ENCODE measurements at places on chromosomes 5 and 9. TPM values are rescaled to one million over a fixed set of nuclear protein-coding genes. Genes with fewer than 3 reads are reported as not detected.

Gene BTNL9
- total RNA-seq, result 27.6 TPM

Gene ORM2
- not detected for total RNA-seq

Gene PPP1R26
- 6.7 TPM for total RNA-seq

Gene WDR36
- total RNA-seq, result 42.6 TPM

Gene CHMP5
- total RNA-seq, result 27.4 TPM

Gene TRPM3
- total RNA-seq, result not detected

Gene GGTA1
- not detected for total RNA-seq

Gene ACTBL2
- not detected for total RNA-seq

Gene ENHO
- total RNA-seq, result not detected

Gene DMGDH
- total RNA-seq, result not detected

- no peak for DNase-seq
- H3K36me3 ChIP-seq, result peaks cover 57% of the 10 kb centered on the region
- peaks cover 92% of the 10 kb centered on the region for H3K4me1 ChIP-seq
- H3K27ac ChIP-seq, result peak overlapping the region; percentile 92
- peak overlapping the region; percentile 60 for H3K4me3 ChIP-seq
These were observed 34.0 kb downstream of the ADAM19 start for GRCh38 chr5:157541447-157542118.

DNA sequence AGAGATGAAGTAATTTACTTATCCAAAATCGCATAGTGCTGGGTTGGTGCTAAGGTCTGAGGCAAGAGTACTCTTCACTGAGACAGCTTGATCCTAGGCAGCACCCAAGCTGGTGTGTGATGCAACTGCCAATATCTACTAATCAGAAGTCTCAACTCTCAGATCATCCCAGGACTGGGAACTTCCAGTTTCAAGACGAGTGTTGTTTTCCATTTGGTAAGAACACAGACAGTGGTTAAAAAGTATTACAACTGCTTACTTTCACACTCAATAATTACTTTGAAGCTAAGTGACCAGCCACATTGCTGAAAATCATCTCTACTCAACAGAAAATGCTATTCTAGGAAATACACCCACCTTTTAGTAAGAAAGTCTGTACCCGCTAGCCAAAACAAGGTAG is 45.3 kb downstream of the FBXW11 start:
- H3K27me3 ChIP-seq, result no peaks in the 10 kb centered on the region
- DNase-seq, result no peak
- H3K4me3 ChIP-seq, result no peak overlapping the region
- H3K4me1 ChIP-seq, result peaks cover 92% of the 10 kb centered on the region

- H3K4me1 ChIP-seq, result no peaks in the 10 kb centered on the region
- no peak for DNase-seq
- no peaks in the 10 kb centered on the region for H3K27me3 ChIP-seq
- H3K27ac ChIP-seq, result no peak overlapping the region
- H3K4me3 ChIP-seq, result no peak overlapping the region
These were observed 104.0 kb downstream of the PTTG1 start for GRCh38 chr5:160525471-160526261.

DNA sequence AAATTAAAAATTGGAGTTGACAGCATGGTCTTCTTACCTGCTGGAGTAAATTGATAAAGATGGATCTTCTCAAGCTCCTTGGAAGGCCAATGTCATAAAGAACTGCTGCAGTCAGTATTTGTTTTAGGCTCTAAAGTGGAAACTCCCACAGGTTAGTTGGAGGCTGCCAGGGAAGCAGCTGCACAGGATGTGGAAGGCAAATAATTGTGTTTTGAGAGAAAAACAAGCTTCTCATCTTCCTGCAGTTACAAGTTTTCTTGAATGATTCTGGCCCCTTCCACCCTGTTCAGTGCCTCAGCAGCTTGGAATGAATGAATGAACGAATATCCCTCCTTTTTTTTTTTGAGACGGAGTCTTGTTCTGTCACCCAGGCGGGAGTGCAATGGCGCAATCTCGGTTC is 13.9 kb downstream of the MROH2B start:
- no peaks in the 10 kb centered on the region for H3K27me3 ChIP-seq
- H3K4me1 ChIP-seq, result no peaks in the 10 kb centered on the region
- DNase-seq, result no peak
- H3K4me3 ChIP-seq, result no peak overlapping the region
- H3K27ac ChIP-seq, result no peak overlapping the region
- no peaks in the 10 kb centered on the region for H3K36me3 ChIP-seq

DNA sequence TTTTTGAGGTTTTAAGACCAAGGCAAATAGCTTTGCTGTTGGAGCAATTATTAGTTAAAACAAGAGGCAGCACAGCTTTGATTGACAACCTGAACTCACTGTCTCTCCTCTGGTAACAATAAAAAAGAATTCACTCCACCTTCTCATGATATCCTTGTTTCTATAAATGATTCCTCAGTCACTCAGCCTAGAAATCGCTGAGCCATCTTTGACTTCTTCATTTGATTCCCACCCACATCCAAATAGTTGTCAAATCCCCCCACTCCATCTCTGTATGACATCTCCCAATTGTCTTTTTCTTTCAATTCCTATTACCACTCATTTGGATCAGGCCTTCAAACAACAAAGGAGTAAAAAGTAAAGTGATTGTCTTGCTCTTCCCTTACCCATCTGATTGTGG is 266.4 kb downstream of the MCTP1 start:
- H3K27ac ChIP-seq, result no peak overlapping the region
- H3K4me3 ChIP-seq, result no peak overlapping the region
- no peaks in the 10 kb centered on the region for H3K36me3 ChIP-seq
- H3K27me3 ChIP-seq, result no peaks in the 10 kb centered on the region
- H3K4me1 ChIP-seq, result no peaks in the 10 kb centered on the region

DNA sequence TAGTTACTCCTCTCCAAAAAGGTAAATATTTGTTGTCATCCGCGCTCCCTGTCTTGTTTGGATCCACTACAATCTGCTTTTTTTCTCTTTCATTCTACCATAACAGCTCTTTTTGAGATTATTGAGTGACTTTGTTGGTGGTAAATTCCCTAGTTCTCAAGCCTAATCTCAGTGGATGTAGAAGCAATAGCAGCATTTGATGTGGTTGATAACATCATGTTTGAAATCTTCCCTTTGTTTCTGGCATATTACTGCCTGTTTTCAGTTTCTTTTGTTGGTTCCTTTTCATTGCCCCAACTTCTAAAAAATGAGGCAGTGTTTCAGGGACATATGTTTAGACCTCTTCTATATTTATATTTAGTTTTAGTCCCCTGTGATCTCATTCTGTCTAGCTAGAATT is 8.9 kb downstream of the CDC42SE2 start:
- no peak for DNase-seq
- H3K4me3 ChIP-seq, result peak overlapping the region; percentile 13
- H3K27me3 ChIP-seq, result no peaks in the 10 kb centered on the region
- H3K4me1 ChIP-seq, result peaks cover 89% of the 10 kb centered on the region
- peak overlapping the region; percentile 82 for H3K27ac ChIP-seq

- no peak overlapping the region for H3K4me3 ChIP-seq
- DNase-seq, result no peak
- H3K36me3 ChIP-seq, result peaks cover 4% of the 10 kb centered on the region
- no peak overlapping the region for H3K27ac ChIP-seq
These were observed 141.6 kb downstream of the NR3C1 start for GRCh38 chr5:143261748-143262392.

GRCh38 chr5:42573386-42573785 is 150.1 kb downstream of the GHR start:
- H3K4me1 ChIP-seq, result no peaks in the 10 kb centered on the region
- H3K36me3 ChIP-seq, result no peaks in the 10 kb centered on the region
- peaks cover 8% of the 10 kb centered on the region for H3K27me3 ChIP-seq
- H3K4me3 ChIP-seq, result no peak overlapping the region
- no peak overlapping the region for H3K27ac ChIP-seq
- no peak for DNase-seq

GRCh38 chr5:24635209-24635608 is 9.6 kb downstream of the CDH10 start:
- no peak overlapping the region for H3K27ac ChIP-seq
- H3K36me3 ChIP-seq, result no peaks in the 10 kb centered on the region
- no peaks in the 10 kb centered on the region for H3K4me1 ChIP-seq
- DNase-seq, result no peak
- no peak overlapping the region for H3K4me3 ChIP-seq
- H3K27me3 ChIP-seq, result no peaks in the 10 kb centered on the region

DNA sequence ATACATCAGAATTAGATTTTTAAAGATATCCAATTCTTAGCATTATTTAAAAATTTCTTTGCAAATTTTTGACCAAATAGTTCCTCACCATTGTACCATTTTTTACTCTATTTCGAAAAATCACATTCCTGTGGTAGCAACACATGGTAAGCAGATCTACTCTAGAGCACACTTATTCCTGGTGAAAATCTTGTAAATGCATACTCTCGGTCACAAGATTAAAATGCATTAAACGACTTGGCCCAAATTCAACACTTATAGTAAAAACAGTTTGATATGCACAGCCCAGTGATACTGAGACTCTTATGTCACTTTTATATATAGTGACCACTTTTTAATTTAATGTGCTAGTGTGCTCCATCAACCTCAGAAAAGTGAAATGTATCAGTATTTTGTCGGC is 208.8 kb upstream of the TARS1 start:
- H3K36me3 ChIP-seq, result no peaks in the 10 kb centered on the region
- DNase-seq, result no peak
- no peak overlapping the region for H3K4me3 ChIP-seq
- H3K4me1 ChIP-seq, result peaks cover 15% of the 10 kb centered on the region
- no peaks in the 10 kb centered on the region for H3K27me3 ChIP-seq

GRCh38 chr9:77474936-77475335 is 173.2 kb downstream of the GNA14 start:
- H3K36me3 ChIP-seq, result no peaks in the 10 kb centered on the region
- no peak overlapping the region for H3K4me3 ChIP-seq
- H3K4me1 ChIP-seq, result peaks cover 8% of the 10 kb centered on the region
- no peaks in the 10 kb centered on the region for H3K27me3 ChIP-seq

DNA sequence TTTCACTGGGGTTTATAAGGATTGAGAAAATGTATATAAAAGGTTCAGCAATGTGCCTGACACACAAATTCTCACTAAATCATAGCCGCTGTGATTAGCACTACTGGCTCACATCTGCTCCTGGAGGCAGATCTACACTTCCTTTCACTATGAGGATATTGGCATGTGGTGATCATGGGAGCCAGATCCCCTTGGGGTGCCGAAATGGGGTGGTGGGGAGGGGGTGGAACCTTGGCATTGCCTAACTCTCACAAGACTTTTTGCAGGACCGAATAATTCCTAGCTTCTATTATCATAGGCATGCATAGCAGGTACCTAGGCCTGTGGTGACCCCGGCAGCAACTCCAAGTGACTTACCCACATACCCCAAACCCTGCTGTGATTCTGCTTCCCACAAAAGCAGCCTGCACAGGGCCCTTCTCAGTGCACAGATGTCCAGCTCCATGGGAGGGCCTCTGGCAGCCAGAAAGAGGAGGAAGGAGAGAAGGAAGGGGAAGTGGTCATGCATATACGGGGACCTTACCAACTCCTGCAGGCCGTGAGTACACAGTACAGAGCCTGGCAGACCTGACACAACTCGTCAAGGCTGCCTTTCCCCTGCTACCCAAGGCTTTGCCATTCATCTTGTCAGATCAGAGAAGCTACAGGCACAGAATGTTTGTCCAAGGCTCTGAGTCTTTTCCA is 61.3 kb upstream of the IQGAP2 start:
- no peaks in the 10 kb centered on the region for H3K36me3 ChIP-seq
- H3K27me3 ChIP-seq, result no peaks in the 10 kb centered on the region
- H3K27ac ChIP-seq, result no peak overlapping the region
- DNase-seq, result no peak
- peaks cover 4% of the 10 kb centered on the region for H3K4me1 ChIP-seq

GRCh38 chr5:116494784-116495450 is 79.7 kb downstream of the SEMA6A start:
- no peak for DNase-seq
- H3K4me3 ChIP-seq, result no peak overlapping the region
- no peaks in the 10 kb centered on the region for H3K27me3 ChIP-seq
- H3K4me1 ChIP-seq, result peaks cover 24% of the 10 kb centered on the region
- H3K27ac ChIP-seq, result no peak overlapping the region

- peaks cover 43% of the 10 kb centered on the region for H3K4me1 ChIP-seq
- H3K36me3 ChIP-seq, result no peaks in the 10 kb centered on the region
- peaks cover 74% of the 10 kb centered on the region for H3K27me3 ChIP-seq
- DNase-seq, result no peak
- H3K4me3 ChIP-seq, result peak overlapping the region; percentile 48
These were observed 3.8 kb upstream of the LHX2 start for GRCh38 chr9:124007565-124008302.

- DNase-seq, result no peak
- H3K27me3 ChIP-seq, result no peaks in the 10 kb centered on the region
- no peak overlapping the region for H3K4me3 ChIP-seq
- H3K27ac ChIP-seq, result no peak overlapping the region
- peaks cover 26% of the 10 kb centered on the region for H3K4me1 ChIP-seq
These were observed 63.4 kb downstream of the AUH start for GRCh38 chr9:91298311-91298710.

DNA sequence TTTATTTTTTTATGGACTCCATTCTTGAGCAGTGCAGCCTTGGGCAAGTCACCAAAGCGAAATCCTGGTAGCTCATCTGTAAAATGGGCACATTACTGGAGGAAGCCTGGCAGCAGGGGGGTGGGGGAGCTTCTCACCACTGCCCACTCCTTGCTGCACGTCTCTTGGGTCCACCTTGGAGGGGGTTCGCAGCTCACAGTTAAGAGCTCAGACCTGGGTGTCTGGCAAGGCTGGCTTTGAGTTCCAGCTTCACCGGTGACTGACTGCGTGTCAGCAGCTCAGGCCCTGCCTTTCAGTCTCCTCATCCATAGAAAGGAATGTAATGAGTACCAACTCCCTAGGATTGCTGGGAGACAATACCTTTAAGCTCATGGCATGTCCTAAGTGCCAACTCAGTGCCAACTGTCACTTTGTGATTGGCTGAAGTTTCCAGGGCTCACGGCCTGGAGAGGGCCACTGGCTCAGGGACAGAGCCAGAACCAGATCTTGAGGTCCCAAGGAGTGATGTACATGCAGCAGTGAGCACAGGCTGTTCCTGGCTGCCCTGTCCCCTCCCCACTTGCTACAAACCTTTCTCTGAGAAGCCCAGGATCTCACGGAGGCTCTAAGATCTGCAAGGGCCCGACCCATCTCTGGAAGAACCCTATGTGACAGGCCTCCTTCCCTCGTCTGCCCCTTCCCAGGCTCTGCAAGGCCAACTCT is 72.9 kb downstream of the C9orf50 start:
- H3K4me3 ChIP-seq, result no peak overlapping the region
- peaks cover 39% of the 10 kb centered on the region for H3K27me3 ChIP-seq
- no peak for DNase-seq
- H3K27ac ChIP-seq, result no peak overlapping the region
